Forelimb muscle (tissue), 1 donor: ENCODE measurements at places on chromosomes 5 and 9. TPM values are rescaled to one million over a fixed set of nuclear protein-coding genes. Genes with fewer than 3 reads are reported as not detected.

GRCh38 chr5:87313216-87313615, 45.5 kb downstream of the RASA1 start:
- DNase-seq, result no peak

DOCK8 gene
- polyA plus RNA-seq, result 6.0 TPM

HK3 gene
- polyA plus RNA-seq, result 0.82 TPM

- DNase-seq, result no peak
These were observed 46.1 kb downstream of the ASTN2 start for GRCh38 chr9:117368684-117369230.

DNA sequence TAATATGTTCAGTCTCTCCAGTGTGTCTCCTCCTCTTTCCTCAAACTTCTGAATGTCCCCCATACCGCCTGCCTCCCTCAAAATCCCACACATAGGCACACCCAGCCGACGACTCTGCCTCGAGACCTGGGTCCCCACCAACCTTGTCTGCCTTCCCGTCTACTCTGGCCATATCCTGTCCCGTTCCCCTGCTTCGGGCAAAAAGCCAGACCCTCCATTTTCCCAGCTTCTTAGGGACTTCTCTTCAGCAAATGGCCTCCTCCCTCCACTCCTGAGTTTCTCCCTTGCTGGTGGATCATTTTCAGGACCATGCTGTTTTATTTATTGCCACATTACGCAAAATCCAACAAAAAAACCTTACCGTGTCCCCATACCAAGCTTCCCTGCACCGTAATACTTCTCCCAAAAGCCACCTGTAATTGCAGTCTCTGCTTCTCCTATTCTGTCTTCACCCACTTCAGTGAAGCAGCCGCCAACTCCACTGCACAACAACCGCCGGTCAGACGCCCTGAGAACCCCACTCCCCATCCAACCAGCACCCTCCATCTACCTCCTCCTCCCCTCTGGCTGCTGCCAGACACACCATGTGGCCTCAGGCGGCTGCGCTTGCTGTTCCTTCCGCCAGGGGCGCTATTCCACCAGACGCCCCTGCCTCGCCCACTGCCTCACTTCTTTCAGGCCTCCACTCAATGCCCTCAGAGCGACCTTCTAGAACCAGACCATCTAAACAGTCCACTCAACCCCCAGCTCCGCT, 117.0 kb downstream of the TRPM6 start:
- DNase-seq, result no peak

ADGRV1 gene
- polyA plus RNA-seq, result 0.92 TPM

- no peak for DNase-seq
These were observed 76.0 kb upstream of the FSTL4 start for GRCh38 chr5:133688391-133688790.
